ENCODE measurements at places on chromosomes 2 and 18.
A peak's percentile ranks its signal among the peaks of the same experiment; 100 is the strongest.

GRCh38 chr2:45156605-45157004, 147.4 kb upstream of the SIX2 start:
- DNase-seq = no peak

DNA sequence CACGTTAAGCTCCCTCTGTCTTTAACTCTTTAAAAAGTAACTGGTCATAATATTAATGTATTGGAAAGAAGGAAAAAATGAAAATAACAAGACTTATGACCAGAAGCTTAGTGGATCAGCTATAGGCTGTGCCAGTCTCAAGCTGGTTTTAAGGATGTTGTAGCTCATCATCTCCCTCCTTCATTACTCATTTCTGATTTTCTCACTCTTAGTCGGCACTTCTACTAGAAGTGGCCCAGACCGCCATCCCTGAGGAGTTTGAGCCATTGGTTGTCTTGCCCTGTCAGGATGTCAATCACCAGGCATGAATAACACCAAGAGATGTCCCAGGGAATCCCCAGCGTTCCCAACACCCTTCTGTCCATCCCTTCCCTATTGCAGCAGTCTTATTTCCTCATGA, 151.5 kb downstream of the ASXL3 start:
- no peak for DNase-seq

DNA sequence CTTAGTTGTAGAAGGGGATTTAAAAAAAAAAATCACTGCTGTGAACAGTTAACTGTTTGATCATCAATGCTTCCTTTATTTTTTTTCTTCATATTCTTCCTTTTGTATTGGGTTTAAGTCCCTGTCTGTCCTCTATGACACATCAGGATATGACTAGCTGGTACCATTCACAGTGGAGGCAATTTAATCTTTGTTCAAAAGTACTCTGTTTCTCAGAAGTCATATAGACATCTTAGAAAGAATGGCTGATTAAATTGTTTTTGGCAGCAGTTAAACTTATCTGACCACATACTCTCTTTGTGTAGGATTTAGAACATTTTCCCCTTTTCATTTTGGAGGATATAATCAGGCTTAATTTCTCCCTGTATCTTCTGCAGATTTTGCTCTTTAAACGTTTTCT, 807.8 kb upstream of the CDH2 start:
- no peak for DNase-seq

DNA sequence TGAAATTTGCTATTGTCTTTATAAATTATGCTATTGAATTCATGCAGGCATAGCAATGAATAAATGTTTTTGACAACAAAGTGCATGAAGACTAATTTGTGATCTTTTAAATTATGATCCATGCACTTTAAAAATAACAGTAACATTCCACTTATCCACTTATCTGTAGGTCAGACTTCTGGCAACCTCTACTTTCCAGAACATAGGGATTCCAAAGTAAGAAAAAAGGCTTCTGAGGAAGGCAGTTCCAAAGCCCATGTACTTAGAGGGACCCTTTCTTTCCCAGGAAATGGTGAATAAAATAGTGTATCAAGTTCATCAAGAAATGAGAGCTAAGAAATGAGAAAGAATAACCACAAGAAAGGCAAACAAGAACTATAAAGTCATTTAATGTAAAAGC, 58.3 kb downstream of the VIL1 start:
- no peak for DNase-seq

DNA sequence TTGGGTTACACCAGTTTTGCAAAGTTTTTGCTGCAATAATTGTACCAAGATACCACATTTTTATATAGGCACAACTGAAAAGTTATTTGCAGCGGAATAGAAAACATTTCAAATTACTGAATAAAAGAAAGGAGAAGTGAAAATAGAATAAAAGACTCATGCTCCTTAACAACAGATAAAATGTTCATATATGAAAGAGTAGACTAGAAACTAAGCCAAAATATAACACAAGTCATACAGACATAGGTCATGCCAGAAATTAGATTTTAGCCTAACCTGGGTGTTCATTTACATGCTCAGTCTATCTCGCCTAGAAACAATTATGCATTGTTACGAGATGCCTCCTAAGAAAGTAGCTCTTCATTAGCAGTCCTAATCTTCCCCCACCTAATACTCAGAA, 16.4 kb upstream of the MAP3K20 start:
- DNase-seq = no peak

GRCh38 chr2:241607162-241607885, 29.6 kb downstream of the THAP4 start:
- no peak for DNase-seq

DNA sequence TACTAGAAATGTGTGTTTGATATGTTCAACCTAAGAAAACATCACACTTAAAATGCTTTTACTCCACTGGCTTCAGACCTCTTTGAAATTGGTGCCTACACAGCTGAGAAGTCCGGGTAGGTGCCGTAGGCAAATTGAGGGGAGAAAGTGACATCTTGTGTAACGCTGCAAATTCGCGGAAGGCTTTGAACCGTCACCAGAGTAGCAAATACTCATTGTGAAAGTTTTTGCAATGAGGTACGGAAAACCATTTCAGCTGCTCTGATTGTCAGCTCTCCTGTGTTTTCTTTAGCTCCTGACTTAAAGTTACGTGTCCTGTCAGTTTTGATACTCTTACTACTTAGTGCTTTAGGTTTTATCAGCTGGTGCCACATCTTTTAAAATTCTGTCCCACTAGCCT, 224.5 kb downstream of the FAM210A start:
- DNase-seq = no peak

DNA sequence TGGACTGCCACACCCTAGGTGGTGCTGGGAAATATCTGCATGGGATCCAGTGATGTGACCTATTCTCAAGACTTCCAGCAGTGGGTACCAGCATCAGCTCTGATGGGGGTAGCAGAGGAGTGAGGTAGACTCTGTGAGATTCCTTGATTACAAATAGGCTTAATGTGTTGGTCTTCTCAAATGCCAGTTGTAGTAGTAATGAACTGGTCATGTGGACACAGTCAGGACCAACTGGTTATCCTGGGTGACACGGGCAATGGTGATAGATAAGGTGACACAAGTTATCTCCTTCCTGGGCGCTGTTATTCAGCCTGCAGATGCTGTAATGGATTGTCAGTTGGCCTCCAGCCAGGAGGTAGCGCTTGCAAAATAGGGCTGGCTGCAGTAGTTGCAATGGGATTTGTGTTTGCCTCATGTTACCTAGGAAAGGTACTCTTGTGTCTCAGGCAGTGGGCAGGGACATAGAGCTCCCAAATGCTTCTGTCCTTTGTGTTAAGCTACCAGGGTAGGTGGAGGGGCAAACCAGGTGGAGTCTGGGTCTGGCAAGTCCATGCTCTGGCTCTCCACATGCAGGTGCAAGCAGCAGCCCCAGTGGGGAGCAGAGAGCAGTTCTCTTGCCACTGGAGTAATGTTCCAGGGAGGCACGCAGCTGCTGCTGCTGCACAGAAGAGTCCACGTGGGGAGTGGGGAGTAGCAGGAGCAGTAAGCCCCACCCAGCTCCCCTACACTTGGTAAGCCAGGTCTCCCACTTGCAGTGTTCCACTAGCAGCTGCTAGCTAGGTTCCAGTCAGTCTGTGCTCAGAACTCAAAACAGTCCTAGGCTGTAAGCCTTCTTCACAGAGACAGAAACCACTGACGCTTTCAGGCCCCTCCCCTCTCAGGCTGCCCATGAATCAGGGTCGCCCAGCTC, 505.4 kb upstream of the DDX18 start:
- no peak for DNase-seq

GRCh38 chr2:35873921-35874320, 481.7 kb upstream of the CRIM1 start:
- DNase-seq = no peak

- peak; percentile 16 for DNase-seq
Observed at GRCh38 chr2:219560037-219560892, 11.1 kb downstream of the OBSL1 start.

- DNase-seq = peak; percentile 80
Observed at GRCh38 chr2:100554798-100555407, 7.9 kb upstream of the PDCL3 start.

- peak; percentile 45 for DNase-seq
Observed at GRCh38 chr2:148545390-148546256, 98.9 kb upstream of the EPC2 start.

DNA sequence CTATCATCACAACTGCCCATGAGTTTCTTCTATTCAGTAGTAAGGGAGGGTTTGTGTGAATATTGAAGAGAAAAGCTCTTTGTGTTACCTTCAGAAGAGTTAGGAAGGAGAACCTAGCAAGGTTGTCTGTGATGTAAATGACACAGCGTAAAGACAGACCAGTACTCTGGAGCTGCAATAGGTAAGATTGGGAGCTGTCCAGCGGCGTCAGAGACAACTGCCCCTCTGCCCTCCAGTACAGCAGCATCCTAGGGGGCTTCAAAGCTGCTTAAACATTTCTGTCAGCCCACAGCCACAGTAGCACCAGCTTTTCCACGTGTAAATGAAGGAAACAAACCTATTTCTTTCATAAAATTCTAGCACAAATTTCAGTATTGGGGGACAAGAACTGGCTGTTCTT, 34.5 kb downstream of the NYAP2 start:
- DNase-seq = no peak

DNA sequence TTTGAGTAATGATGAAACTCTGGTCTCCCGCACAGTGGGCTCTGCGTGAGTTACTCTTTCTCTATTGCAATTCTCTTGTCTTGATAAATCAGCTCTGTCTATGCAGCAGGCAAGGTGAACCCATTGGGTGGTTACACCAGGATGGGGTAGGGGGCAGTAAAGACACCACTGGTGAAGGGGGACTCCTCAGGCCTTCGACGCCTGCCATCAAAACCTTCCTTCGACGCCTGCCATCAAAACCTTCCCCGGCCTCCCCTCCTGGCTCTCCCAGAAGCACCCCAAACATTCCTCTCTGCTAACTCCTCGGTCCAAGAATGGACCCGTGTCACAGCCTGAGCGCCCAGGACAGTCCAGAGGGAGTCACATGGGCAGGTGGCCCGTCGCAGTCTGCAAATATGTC, 4.8 kb upstream of the STARD7 start:
- DNase-seq = no peak

- no peak for DNase-seq
Observed at GRCh38 chr18:61921621-61922235, 28.9 kb upstream of the RNF152 start.

- DNase-seq = no peak
Observed at GRCh38 chr18:35807811-35808335, 164.6 kb upstream of the RMP24 start.

- no peak for DNase-seq
Observed at GRCh38 chr2:74259191-74259590, 60.8 kb downstream of the MTHFD2 start.

GRCh38 chr18:43265465-43265864, 11.8 kb downstream of the SYT4 start:
- no peak for DNase-seq

DNA sequence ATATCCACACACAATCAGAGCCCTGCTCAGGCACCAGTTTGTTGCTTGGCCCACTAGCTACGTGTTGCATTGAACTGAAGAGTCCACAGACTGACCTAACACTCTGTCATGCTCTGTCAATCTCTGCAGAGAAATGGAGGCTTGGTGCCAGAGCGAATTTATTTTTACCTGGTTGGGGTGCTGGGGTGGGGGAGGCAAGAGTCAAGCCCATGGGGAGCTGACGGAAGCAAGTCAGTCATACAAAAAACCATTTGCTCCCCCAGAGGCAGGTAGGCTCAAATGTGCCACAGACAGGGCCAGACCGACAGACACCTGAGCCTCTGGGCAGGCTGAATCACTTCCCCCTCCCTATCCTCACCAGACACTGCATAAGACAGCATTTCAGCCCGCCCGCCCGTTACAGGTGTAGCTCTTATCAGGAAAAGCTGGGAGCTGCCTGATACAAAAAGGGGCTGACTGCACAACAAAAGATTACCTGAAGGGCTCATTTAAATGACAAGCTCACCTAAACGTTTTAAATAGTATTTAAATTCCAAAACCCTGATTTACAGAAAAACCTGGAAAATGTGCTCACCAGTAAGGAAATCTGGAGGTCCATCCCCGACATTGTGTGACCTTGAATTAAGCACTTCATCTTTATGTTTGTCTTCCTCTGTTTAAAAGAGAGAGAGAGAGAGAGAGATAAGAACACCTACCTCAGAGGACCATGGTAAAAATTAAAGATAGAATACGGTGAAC, 2.1 kb upstream of the PCBP1 start:
- DNase-seq = no peak

DNA sequence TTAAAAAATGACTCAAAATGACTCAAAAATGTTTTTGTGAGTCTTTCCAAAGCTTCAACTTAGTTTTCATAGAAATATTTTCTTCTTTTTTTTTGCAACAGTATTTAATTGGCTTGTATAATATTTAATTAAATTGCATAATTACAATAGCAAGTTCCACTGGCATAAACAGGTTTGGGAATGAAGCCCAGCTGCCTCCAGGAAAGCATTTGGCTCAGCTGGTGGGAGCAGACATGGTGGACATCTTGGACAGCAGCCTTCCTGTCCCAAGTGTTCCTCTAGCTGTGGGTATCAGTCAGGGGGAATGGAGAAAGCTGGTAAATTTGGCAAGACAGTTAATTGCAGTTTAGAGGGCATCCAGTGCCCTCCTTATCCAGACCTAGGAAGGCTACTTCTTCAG, 213.4 kb downstream of the ZBTB7C start:
- no peak for DNase-seq

DNA sequence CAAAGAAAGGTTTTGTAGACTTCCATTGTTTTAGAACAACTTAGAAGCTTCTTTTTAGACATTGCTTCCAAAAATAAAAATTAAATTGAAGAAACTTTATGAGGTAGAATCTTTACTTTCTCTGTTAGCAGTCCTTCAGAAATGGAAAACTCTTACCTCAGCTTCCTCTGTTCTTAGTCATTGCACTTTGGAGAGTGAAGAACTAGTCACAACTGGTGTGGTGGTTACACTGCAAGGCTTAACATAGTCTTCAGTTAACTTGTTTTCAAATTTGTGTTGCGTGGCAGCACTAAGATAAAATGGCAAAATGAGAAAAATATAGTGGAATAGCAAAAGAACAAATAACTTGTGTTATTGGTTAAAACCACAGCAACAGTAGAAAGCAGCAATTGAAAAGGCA, 332.6 kb downstream of the KIAA1328 start:
- DNase-seq = no peak

- no peak for DNase-seq
Observed at GRCh38 chr2:67560771-67561456, 163.8 kb downstream of the ETAA1 start.

DNA sequence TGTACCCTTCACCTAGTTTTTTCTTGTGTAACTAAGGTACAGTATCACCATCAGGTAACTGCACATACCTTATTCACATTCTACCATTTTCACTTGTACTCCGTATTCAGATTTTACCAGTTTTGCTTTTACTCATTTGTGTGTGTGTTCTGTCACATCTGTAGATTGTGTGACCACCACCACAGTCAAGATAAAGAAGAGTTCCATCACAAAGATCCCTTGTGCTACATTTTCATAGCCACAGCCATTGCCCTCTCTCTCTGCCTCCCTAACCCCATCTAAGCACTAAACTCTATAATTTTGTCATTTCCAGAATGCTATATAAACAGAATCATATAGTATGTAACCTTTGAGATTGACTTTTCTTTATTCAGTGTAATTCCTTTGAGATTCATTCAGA, 23.5 kb downstream of the DIS3L2 start:
- DNase-seq = no peak

Measured in KBM-7 (cell line).